ENCODE measurements at places on chromosomes 1 and 21. TPM values are rescaled to one million over a fixed set of nuclear protein-coding genes. Genes with fewer than 3 reads are reported as not detected.

DNA sequence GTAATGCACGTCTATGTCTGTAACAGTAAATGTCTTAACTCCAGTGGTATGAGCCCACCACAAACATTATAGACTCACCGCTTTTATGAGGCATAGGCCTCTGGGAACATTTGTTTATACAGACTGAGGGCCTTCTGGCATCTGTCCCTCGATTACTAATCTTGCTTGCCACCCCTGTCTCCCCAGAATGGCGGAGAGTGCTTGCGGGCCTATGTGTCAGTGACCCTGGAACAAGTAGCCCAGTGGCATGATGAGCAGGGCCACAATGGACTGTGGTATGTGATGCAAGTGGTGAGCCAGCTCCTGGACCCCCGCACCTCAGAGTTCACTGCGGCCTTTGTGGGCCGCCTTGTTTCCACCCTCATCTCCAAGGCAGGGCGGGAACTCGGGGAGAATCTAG is 18.3 kb upstream of the SHISA4 start:
- DNase-seq = no peak

GRCh38 chr1:160070243-160071163 is 543 bp upstream of the KCNJ10 start:
- DNase-seq = no peak

DNA sequence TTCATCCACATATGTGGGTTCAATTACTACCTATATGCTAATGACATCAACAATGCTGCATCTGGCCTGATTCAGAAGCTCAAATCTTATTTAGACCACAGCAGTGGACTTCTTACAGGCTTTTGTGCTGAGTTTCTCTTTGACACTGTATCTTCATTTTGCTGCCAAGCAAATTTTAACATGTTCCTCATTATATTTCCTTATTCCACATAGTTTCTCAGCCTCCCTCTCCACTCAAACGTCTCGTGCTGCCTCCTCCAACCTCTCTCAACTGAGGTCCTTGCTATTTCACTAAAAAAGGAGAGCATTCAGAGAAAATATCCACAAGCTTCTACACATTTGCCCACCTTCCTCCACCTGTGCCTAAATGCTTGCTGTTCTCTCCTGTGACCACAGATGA is 6.5 kb downstream of the TDRKH start:
- DNase-seq = no peak

GRCh38 chr1:158945061-158945460 is 13.7 kb downstream of the PYHIN1 start:
- no peak for DNase-seq

GRCh38 chr1:183808296-183809027 is 3.5 kb downstream of the RGL1 start:
- no peak for DNase-seq

- no peak for DNase-seq
Observed at GRCh38 chr21:38804789-38805327, 871 bp upstream of the ETS2 start.

- DNase-seq = no peak
Observed at GRCh38 chr1:112772781-112773180, 57.6 kb upstream of the PPM1J start.

DNA sequence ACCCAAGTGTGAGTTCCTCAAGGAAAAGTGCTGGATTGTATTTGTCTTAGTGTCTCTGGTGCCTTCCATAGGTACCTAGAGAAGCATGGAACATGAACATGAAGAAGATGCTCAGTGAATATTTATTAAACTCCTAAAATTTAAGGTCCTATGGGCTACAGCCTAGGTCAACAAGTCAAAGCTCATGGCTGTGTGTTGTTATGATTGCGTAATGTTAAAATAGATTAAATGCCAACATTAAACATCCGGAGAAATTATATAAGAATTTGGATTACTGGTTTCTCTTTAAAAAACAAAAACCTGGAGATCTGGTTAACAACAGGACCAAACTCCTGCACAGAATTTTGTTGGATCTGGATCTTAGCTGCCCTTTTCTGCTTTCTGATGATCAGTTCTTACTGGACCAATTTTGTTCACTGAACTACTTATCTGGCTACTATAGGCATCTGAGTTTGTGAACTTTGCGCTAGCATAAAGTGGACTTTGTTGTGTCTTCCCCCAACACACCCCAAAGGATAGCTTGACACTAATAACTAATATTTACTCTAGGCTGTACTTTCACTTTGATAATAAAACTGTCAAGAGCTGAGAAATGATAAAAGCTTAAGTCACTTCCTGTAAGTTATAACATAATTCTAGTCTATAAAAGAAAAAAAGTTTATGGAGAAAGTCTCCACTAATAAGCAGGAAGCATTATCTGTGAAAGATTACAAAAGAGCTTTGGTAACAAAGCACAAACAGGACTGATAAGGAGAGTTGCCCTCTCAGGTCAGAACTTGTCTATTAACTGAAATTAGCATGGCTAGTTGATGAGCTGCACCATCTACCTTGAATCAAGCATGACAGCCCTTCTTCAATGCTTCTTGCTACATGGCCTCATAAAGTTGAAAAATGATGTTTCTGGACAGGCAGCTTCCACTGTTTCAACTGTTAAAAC is 20.7 kb downstream of the F5 start:
- no peak for DNase-seq

- DNase-seq = no peak
Observed at GRCh38 chr1:115136106-115136505, 46.8 kb upstream of the TSPAN2 start.

GRCh38 chr21:44579056-44579832 is 1.2 kb downstream of the KRTAP10-5 start:
- no peak for DNase-seq

DNA sequence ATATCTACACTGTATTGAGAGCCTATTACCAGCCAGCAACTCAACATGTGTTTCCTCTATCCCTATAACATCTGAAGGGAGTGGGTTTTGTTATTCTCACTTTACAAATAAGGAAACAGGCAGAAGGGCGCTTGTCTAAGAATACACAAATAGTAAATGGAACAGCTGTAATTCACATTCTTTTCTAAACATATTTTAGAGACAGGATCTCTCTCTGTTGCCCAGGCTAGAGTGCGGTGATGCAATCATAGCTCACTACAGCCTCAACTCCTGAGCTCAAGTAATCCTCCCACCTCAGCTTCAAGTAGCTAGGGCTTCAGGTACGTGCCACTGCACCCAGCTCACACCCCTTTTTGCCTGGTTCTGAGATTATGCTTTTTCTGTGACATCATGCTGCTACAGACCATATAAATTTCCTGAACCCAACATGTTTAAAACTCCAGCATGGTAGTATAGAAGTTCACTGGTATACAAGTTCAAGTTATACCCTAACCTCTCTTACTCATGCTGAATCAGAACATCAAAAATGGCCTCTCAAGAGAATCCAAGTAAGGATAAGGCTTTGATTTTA is 8.6 kb upstream of the TACSTD2 start:
- no peak for DNase-seq

- no peak for DNase-seq
Observed at GRCh38 chr1:116261227-116261626, 111.8 kb upstream of the ATP1A1 start.

GRCh38 chr1:225825607-225826007 is 15.7 kb downstream of the EPHX1 start:
- no peak for DNase-seq

DNA sequence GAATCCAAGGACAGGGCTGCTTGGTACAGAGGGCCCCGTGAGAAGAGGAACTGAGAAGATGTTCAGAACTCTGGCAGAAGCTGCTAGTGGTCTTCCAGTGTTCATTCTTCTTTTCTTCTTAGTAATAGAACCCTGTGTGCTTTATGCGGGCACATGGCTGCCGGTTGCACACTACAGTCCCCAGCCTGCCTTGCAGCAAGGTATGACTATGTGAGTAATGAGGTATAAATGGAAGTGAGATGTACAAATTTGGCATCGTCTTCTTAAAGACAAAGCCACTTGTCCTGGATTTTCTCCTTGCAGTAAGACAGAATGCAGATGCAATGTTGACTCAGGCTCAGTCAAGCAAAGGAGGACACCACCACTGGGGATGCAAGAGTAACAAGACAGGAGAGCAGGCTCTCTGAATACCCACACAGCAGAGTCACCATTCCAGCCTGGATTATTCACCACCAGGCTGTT is 15.0 kb upstream of the ATP1B1 start:
- no peak for DNase-seq

DNA sequence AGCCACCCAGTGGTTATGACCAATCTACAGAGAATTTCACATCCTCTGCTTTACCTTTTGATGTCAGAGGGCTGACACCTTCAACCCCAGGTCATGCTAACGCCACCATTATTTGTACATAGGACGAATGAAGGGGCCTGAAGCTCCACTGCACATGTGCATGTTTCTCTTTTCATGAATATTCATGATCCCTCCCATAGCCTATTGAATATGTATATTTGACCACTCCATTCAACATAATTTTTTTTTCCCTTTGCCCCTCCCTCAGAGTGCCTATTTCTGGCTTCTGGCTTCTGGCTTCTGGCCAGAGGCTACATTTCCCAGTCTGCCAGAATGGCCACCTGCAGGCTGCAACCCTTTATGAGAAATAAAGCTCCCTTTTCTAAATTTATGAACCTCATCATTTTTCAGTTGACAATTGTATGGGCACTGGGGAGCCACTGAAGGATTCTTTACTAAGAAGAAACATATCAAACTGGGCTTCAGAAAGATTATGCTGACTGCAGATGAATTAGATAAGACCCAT is 406.7 kb downstream of the SIPA1L2 start:
- DNase-seq = no peak

GRCh38 chr1:11479375-11479979 is 522 bp downstream of the DISP3 start:
- no peak for DNase-seq

- no peak for DNase-seq
Observed at GRCh38 chr21:24223624-24224023, 1383.7 kb downstream of the MRPL39 start.

DNA sequence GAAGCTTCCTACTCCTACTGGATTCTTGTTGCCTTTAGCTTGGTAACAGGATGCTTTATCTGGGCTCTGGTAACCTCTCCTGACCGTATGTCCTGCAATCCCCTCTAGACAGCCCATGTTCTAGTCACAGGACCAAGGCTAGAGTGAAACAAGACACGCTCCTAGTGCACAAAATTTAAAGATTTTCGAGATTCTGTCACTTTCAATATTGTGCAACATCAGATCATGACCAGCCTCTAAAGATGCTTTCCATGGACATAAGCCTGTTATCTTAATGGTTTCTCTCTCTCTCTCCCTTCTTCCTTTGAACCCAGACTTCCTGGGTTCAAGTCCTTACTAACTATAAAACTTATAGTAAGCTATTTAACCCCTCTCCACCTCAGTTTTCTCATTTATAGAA is 1.6 kb upstream of the LY9 start:
- no peak for DNase-seq

GRCh38 chr1:227317011-227317451 is 1.3 kb downstream of the CDC42BPA start:
- DNase-seq = no peak

Gene LAMB3
- 0.70 TPM for polyA plus RNA-seq

Gene OR2G6
- not detected for polyA plus RNA-seq

Gene KCTD3
- polyA plus RNA-seq = 38.4 TPM

Gene PTGS2
- 1.3 TPM for polyA plus RNA-seq

Gene PRAMEF4
- not detected for polyA plus RNA-seq

Gene LAX1
- polyA plus RNA-seq = 0.19 TPM

Gene FAM163A
- 0.16 TPM for polyA plus RNA-seq

Gene TENT5C
- 2.8 TPM for polyA plus RNA-seq

Gene FAM167B
- polyA plus RNA-seq = 4.0 TPM

Gene MFSD2A
- 0.96 TPM for polyA plus RNA-seq

Gene IGSF21
- 0.62 TPM for polyA plus RNA-seq

Gene DPT
- polyA plus RNA-seq = 84.4 TPM

Data from forelimb muscle (tissue), 1 donor.